Activated T-cell treated with anti-CD3 and anti-CD28 coated beads for 24 hours (primary cell): ENCODE measurements at places on chromosomes 16 and 17.

DNA sequence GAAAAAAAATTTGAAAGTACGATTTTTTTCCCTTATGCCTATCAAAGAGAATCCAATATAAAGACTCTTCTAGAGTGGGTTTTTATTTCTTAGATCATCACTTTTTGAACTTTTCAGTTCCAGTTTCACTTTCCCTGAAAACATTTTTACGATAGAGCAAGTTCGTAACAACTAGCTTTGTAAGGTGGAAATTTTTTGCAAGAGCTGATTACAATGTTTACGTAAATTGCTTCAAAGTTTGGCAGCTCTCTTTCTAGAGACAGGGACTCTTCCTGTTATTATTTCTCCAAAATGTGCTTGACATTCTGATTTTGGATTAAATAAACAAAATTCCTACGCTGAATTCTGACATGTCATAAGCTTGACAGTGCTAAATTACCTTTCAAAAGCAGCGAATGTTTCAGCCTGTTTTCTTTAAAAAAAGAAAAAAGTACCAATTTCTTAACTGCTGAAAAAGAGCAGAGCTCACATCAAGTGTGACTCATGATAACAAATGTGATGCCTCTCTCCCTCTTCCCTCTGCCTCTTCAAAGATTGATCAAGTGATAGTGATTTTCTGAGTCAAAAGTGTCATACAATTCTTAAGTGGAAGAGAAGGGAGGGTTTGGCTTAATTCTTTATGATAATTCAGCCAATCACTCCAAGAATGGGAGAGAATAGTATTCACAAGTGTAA, 175.2 kb downstream of the KCNJ2 start:
- no peak for DNase-seq

DNA sequence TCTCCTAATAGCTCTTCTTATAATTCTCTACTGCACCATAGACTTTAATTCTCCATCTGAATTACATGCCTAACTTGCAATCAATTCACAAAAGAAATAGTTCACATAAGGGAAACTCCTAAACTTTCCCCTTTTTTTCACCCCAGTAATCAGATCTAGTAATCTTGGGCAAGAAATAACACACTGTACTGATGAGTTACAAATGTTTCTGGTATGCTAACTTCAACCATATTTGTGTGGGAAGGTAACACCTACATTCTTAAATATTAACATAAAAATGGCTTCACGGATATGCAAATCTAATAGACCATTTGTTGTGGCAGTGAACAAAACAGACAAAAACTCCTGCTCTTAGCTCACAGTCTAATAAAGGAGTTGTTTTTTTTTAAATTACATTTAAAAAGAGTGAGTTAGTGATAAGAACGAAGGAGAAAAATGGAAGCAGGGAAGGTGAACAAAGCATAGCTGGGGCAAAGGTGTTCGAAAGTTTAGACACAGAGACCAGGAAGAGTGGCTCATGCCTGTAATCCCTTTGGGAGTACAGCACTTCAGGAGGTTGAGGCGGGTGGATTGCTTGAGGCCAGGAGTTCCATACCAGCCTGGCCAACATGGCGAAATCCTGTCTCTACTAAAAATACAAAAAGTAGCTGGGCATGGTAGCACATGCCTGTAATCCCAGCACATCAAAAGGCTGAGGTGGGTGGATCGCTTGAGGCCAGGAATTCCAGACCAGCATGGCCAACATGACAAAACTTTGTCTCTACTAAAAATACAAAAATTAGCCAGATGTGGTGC, 34.8 kb downstream of the CMTM3 start:
- no peak for DNase-seq

GRCh38 chr17:77281904-77282367, 141.2 kb downstream of the SEC14L1 start:
- no peak for DNase-seq

DNA sequence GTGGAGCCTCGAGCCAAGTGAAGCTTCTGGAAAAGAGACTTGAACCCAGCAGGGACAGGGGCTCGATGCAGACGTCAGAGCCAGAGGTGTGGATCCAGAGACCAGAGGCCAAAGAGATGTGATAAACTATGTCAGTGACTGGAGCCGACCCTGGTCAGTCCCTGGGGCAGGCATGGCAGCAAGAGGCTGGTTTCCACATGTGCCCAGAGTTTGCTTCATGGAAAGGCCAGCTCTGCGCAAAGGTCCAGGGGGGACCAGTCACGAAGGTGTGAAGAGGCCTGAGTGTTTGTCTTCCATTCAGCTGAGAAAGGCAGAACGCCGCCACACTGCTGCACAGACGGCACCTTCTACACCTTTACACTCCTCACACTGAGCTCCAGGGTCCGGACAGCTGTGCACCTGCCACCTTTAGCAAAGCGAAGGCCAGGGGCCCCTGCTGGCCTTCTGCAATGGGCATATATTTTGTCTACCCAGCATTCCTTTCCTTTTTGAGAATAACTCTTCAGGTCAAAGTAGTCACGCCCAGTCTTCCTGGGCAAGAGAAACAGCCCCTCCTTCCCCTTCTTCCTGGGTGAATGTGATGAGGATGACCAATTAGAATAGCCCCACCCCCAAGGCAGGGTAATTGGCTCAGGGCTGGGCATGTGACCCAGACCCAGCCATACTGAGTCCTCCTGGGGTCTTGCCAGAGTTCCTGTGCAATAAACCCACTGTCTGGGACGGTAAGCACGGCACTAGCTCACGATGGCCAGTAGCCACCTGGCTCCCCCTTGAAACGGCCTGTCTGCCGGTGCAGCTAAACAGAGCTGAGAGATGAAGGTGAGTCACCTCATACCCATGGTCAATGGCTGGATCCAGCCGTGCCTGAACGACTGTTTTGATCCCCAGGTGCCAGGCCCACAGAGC, 2.3 kb upstream of the RPH3AL start:
- DNase-seq = no peak

DNA sequence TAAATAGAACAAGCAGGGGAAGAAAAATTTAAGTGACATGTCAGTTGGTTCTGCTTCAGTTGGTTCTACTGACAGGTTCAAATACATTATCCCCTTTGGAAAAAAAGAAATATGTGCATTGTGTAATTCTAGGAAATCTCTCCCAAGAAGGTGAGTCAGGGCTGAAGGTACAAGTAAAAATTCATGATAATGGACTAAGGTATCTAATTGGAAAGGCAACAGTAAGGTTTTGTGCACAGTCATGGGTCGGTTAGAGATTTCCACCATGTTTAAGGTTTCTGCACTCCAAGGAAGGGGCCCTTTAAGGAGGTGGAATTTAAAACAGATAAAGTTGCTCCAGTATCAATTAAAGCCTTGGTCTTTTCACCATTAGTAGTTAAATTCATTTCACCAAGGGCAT, 17.9 kb upstream of the B4GALNT2 start:
- DNase-seq = no peak

- DNase-seq = no peak
These were observed 57.1 kb upstream of the ANKFN1 start for GRCh38 chr17:56096026-56096810.

GRCh38 chr17:29041571-29041970, 1.4 kb upstream of the PIPOX start:
- DNase-seq = no peak

- DNase-seq = no peak
These were observed 14.4 kb downstream of the KIF2B start for GRCh38 chr17:53837131-53837530.

GRCh38 chr16:77662246-77662645, 60.1 kb upstream of the NUDT7 start:
- DNase-seq = no peak

- DNase-seq = no peak
These were observed 1.4 kb downstream of the CD19 start for GRCh38 chr16:28933171-28933570.

DNA sequence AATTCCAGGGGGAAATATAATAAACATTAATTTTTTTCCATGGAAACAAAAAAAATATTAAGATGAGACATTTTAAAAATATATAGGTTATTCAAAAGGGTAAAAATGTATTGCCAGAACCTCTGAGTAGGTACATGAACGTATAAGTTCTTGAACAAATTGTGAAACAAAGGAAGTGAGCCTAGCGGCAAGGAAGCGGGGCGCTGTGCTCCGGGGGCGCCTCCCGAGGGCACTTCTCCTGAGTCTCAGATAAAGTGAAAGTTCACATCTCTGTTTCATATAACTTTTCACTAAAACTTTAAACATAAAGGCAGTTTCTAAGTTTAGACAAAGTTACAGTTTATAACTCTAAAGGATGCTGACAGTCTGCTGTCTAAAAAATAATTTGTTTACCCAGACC, 52.3 kb downstream of the TNRC6C start:
- DNase-seq = no peak
